ENCODE measurements at places on chromosomes 7 and 10. TPM values are rescaled to one million over a fixed set of nuclear protein-coding genes. Genes with fewer than 3 reads are reported as not detected.

Gene AGAP9
- total RNA-seq, result 8.8 TPM

Gene CTAGE15
- 2.3 TPM for total RNA-seq

Gene CPA4
- 5.3 TPM for total RNA-seq

Gene OPN1SW
- total RNA-seq, result not detected

Gene GPER1
- 0.87 TPM for total RNA-seq

Gene SLC16A9
- 7.8 TPM for total RNA-seq

Gene TMEM236
- 0.04 TPM for total RNA-seq
